RKO (cell line): ENCODE measurements at places on chromosomes 7 and 10.

GRCh38 chr7:96300502-96300901 is 21.4 kb downstream of the SLC25A13 start:
- DNase-seq = no peak

DNA sequence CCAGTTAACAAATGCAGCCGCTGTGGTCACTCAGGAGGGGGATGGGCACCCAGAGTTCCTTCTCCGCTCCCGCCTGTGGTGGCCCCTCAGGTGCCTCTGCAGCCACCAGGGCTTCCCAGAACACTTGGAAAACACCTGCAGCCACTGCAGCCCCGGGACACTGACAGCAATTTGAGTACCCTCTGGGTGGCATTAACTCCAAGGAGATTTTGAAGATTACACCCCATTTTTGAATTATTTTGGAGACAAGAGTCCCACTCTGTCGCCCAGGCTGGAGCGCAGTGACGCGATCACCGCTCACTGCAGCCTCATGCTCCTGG is 32.2 kb downstream of the IL15RA start:
- no peak for DNase-seq

GRCh38 chr7:50367100-50367499 is 62.6 kb downstream of the IKZF1 start:
- DNase-seq = no peak

GRCh38 chr7:11458736-11459483 is 373.1 kb downstream of the THSD7A start:
- DNase-seq = peak; percentile 68

GRCh38 chr7:194252-195009 is 2.1 kb downstream of the FAM20C start:
- DNase-seq = no peak

- DNase-seq = no peak
Observed at GRCh38 chr10:60236869-60237524, 152.7 kb downstream of the ANK3 start.

DNA sequence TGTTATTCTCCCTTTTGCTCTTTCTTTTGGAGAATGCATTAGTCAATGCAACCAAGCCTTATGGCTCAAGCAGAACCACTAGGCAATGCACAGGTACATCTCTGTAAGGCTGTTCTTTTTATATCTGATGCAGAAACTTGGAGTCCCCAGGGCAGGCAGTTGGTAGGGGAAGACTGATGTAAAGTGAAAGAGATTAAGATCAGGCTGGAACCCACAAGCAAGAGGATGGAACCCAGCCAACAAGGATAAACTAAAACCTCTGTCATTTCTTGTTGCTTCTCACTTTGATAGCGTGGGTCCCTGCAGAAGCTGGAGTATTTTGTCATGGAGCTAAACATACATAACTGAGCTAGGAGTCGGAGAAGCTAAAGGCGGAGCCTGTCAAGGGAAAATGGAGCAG is 142.9 kb downstream of the GPAM start:
- DNase-seq = no peak

GRCh38 chr7:100573691-100574361 is at the start of gene SAP25:
Gene SAP25 (minus strand): TSS chr7:100573900. CDS start chr7:100573742, 158 bp downstream.
- DNase-seq = no peak

DNA sequence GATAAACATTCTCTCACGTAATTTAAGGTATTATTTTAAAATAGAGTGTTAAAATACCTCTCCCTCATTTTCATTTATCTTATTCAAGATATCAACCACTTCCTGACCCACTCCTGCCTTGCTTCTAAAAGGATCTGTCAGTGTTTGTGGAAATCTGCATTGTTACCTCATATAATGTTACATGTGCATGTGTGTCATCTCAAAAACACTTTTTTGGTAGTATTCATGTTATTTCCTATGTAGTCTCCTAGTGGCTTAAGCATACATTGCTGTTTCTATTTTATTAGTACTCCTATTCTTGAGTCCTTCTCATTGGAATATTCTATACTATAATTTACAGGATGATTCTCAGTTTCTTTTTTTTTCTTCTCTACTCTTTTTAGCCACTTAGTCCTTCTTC is 1360.7 kb upstream of the CELF2 start:
- no peak for DNase-seq

DNA sequence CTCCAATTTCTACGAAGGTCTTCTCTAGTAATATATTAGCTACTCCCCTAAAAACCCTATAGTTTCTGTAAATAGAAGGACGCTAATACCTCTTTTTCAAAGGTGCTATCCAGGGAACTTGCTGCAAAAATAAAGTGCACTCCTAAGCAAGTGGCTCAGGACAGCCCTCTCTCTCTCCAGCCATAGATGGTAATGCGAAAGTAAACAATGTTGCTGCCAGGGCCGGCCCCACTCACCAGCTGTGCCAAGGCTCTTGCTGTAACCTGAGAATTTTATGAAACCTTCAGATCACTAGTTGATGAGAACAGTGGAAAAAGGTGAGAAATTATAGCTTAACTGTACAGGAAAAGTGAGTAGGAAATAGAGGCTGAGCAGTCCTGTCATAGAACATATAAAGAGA is 10.9 kb upstream of the TAS2R39 start:
- DNase-seq = no peak

- DNase-seq = no peak
Observed at GRCh38 chr7:27897441-27897847, 157.5 kb downstream of the TAX1BP1 start.

- no peak for DNase-seq
Observed at GRCh38 chr10:12717981-12718707, 283.4 kb downstream of the CCDC3 start.

DNA sequence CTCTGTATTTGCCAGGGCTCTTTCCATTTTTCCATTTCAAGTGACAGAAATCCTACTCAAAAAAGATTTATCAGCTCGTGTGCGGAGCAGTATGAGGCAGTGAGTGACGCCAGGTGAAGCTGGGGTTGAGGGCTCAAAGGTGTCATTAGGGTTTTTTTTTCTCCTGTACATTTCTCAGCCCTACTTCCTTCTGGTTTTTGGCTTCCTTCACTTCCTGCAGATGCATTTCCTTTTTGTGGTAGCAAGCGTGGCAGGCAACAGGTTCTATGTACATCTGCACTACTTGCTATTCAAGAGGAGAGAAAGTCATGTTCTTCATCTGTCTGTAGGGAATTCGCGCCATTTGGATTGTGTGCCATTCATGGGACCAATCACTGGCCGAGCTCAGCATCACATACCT is 52.8 kb upstream of the AOAH start:
- DNase-seq = no peak

DNA sequence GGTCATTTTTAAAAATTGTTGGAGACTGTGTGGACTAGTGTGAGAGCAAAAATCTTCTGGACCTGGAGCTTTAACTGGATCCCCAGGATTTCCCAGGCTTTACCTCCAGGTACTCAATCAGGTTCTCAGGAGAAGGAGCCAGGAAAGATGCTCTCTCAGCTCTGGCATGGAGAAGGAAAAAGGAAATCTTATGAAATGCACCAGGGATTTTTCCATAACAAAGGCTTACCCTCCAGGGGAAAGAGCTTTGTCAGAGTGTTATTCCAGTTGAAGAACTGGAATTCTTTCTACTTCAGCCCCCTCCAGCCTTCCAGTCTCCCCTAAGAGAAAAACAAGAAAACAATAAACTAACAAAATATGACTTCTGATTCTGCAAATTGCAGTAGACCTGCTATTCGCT is 436.7 kb upstream of the ANKRD30A start:
- DNase-seq = no peak

- DNase-seq = no peak
Observed at GRCh38 chr7:25347360-25348066, 119.2 kb upstream of the NPVF start.

GRCh38 chr7:50564171-50564570 is 1.0 kb downstream of the DDC start:
- DNase-seq = no peak

DNA sequence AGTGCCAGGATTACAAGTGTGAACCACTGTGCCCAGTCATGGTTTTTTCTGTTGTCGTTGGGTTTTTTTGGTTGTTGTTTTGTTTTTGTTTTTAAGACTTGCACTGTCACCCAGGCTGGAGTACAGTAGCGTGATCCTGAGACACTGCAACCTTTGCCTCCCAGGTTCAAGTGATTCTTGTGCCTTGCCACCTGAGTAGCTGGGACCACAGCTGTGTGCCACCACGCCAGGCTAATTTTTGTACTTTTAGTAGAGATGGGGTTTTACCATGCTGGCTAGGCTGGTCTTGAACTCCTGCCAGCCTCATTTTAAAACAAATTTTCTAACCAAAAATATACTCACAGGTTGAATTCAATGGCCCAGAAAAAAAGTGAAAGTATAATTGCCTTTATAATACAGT is 174.1 kb downstream of the AHR start:
- DNase-seq = no peak

GRCh38 chr10:69334302-69335062 is 56.2 kb downstream of the HK1 start:
- no peak for DNase-seq

DNA sequence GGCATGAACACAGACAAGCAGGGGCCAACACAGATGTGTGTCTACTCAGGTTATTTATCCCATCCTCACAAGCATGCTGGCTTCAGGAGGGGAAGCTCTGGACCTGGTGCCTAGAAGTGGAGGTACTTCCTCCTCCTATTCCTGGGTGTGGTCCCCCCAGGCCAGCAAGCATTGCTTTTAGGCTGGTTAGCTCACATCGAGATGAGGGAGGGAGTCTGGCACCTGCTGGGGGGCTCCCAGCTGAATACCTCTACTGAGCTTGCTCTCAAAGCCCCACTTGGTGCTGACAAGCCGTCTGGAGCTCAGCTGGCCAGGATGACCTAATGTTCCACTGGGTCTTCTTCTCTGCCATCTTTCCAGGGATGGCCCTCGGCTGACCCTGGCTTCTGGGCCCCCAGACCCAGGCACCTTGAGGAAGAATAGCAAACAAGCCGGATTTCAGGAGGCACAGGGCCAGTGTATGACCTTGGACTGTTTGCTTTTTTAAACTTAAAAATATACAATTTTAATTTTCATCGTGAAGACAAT is 26.8 kb downstream of the FAM241B start:
- no peak for DNase-seq

- no peak for DNase-seq
Observed at GRCh38 chr7:69443136-69443535, 155.1 kb upstream of the AUTS2 start.

DNA sequence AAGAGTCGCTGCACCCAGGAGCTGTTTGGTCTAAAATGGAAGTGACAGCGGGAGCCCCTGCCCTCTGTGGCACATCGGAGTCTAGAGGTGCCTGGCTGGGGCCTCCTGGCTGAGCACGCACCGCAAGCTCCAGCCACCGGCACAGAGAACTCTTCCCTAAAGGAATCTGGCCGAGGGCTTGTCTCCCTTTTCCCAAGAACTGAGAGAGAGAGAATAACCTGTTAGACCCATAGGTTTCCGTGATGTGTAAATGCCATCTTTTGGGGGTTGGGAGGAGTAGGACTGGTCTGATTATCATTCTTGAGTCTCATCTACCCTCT is 47.3 kb downstream of the PROSER2 start:
- DNase-seq = no peak

- DNase-seq = no peak
Observed at GRCh38 chr7:25656581-25657026, 428.3 kb upstream of the NPVF start.

DNA sequence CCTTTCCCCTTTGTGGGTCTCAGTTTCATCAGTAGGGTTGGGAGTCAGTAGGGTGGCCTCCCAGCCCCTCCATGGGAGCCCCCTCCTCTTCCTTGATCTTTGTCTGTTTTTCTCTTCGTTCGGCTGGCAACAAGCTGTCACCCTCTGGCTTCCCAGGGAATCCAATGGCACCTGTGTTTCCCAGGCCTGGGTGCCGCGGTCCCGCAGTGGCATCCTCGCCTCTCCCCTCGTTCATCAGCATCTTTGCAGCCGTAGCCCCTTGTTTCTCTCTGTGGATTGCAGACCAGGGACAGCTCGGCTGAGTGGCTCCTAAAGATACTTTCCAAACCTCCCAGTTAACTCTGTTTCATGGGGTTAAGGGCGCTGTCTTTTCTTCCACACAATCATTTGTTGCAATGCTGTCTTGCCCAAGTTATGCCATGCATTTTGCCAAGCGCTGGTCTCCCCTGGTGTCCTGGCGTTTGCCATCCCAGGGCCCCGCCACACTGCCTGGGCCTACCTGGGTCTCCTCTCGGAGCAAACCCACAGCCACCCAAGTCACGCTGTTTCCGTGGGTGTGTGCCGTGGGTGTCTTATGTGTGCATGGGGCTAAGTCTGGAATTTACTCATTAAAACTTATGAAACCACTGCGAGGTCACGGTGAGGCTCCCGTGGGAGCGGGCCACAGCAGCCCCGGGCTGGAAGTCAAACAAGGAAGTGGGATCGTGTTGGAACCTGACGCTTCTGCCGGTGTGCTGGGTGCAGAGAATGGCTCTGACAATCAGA is 189.4 kb upstream of the SHH start:
- DNase-seq = no peak

DNA sequence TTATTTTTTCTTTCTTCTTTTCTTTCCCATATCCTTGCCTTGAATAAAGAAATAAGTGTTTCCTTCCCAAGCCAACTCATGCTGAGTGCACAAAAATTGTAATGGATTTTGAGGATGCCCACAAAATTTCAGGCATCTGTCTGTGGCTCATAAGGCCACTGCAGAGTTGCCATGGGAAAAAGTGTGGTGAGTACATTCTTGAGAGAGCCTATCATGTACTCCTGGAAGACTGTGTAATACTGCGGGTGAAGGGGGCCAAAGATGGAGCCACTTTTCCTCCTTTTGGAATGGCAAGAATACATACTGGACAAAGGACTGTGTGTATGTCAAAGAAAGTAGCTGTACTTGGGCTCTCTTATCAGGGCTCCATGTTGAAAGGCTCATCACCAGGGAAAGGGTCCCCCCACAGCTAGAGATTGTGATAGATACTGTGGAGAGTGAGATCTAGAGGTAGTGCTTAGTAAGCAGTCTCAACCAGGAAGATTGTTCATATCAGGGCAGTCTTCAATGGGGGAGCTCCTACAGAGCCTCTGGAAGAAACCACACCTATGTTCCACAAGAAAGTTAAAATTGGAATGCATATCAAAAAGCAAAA is 341.6 kb upstream of the KCND2 start:
- no peak for DNase-seq

DNA sequence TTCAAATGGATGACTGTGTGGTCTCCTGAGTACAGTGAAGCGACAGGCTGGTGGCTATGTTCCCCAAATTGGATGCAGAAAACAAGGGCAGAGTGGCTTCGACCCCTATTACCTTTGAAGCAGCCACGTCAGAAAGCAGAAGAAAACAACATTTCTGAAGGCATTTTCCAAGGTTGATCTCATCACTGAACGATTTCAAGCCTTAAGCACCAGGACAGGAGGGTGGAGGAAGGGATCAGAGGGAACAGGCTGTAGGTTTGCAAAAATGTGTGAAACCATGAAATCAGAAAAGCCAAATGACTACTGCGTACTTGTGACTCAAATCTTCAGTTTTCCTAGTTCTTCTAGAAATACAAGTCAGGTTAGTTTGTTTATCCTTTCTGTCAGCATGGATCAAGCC is 181.0 kb upstream of the TMEM106B start:
- no peak for DNase-seq

- no peak for DNase-seq
Observed at GRCh38 chr10:127578961-127579305, 29.8 kb downstream of the NPS start.

- DNase-seq = no peak
Observed at GRCh38 chr10:22643116-22643515, 71.3 kb downstream of the PIP4K2A start.
